Stimulated activated CD8-positive, alpha-beta memory T cell treated with anti-CD3 and anti-CD28 coated beads, Interleukin-7, amount 100 ng/mL, for 4 hours (primary cell): ENCODE measurements at places on chromosomes 11 and 22.
A peak's percentile ranks its signal among the peaks of the same experiment; 100 is the strongest.

DNA sequence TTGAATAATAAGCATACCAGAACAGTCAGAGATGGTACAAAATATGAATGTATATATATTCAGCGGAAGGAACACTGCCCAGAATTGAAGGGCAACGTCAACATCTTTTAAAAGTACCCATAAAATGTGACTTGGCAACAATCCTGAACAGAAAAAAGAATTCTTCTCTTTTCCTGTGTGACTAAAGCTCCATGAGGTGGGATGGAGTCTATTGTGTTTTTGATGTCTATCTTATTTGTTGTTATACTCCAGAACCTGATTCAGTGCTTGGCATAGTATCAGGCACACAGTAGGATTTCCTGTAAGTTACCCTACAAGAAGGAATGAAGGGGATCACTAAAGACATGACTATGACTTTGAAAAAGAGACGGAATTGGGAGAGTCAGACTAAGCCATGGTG is 10.3 kb downstream of the LDLRAD3 start:
- no peak for DNase-seq

DNA sequence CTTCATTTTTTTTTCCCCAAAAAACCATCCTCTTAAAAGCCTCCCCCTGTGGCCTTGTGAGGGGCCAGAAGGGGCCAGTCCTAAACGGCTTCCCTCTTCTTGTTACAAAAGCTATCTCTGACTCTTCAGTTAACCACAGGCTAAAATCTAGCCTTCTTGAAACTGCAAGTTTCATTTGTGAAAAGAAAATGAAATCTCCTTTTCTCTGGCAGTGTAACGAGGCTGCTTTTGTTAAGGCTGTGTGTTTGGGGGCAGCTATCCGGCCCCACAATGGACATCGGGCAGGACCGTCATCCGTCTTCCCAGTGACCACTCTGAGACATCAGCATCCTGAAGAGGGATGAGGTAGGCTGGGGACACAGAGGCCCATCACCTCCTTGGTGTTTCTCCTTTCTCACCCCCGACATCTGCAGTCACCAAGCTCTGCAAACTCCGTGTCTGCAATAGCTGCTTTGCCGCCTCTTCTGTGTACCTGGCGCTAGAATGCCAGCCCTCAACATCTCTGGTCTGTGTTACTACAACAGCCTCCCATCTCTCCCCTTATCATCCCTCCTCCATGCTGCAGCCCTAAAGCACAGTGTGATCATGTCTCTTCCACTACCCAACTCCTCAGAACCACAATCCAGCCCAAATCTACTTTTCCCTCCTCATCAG is 94.0 kb downstream of the RCN1 start:
- DNase-seq = no peak

- no peak for DNase-seq
Observed at GRCh38 chr11:78467931-78468330, 50.3 kb upstream of the GAB2 start.

- peak; percentile 14 for DNase-seq
Observed at GRCh38 chr22:32660292-32660691, 141.2 kb upstream of the TIMP3 start.

DNA sequence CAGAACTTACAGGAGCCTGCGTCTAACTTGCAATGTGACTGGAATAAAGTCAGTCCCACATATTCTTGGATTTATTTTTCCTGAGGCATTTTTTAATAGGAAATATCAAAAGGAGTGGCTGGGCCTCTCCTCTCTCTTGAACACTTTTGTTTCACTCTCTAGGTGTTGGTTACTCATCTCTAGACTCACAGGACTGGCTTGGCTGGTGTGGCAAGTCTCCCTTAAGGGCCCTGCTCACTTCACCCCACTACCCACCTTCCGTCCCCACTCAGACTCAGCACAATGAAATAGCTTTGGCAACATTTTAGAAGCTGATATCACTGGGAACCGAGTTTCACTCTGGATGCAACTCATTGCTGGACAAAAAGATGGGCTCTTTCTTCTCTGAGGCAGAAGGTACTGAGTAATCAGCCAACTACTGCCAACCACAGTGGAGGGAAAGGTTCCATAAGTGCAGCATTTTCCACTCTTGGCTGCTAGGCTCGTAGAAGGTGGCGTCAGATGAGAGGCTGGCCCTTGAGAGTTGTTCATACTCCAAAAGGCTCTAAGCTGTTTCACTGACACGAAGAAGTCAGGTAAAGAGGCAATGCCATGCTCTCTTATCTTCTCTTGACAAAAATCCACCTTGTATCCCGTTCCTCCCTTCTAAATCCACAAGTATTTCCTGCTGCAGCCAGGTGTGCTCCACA is 390.6 kb downstream of the SOX6 start:
- DNase-seq = no peak

GRCh38 chr11:61092280-61092766 is 10.0 kb upstream of the CD5 start:
- peak; percentile 46 for DNase-seq

GRCh38 chr11:12618743-12619540 is 55.3 kb upstream of the TEAD1 start:
- no peak for DNase-seq

DNA sequence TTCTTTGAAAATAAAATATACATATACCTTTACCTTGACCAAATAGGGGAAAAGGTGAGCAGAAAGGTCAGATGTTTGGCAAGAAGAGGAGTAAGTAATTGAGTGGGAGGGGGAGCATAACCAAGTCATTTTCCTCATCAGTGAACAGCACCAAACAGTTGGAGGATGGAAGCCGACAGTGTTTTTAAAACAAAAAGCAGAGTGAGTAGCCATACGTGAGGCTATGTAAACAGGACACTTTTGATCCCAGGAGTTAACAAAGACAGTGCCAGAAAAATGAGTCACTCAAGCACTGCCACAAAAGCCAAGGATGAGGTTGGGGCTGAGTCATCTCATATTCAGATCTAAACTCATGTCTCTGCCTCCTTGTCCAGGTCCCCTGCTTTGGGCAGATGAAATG is 734.7 kb downstream of the KCNA4 start:
- no peak for DNase-seq

- DNase-seq = no peak
Observed at GRCh38 chr11:21514316-21514715, 678.6 kb upstream of the ANO5 start.

DNA sequence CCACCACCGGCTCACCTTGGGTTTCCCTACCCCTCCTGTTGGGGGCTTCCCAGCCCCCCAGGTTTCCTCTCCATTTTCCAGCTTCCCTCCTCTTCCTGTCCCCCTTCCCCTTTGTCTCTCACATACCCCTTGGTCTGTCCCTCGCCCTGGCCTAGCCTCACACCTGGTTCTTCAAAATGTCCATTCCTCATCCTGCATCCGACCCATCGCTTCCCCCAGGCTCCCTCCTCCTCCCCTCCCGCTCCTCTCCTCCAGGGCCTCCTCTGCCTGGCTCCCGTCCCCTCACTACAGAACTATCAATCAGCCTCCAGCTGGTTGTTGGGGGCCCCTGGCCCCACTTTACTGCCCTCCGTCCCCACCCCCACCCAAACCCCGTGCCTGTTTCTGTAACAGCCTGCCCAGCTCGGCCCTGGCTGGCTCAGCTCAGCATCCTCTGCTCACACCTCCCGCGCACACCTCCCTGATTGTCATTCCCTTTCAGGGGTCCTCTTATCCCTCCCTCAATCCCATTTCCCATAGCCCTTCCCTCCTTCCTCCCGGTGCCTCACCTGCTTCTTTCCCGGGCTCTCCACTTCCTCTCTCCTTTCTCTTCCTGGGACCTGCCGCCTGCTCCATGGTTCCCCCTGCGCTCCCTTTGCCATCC is 1.2 kb downstream of the CNIH2 start:
- DNase-seq = no peak

- DNase-seq = no peak
Observed at GRCh38 chr22:50104141-50104544, 14.3 kb downstream of the MOV10L1 start.

DNA sequence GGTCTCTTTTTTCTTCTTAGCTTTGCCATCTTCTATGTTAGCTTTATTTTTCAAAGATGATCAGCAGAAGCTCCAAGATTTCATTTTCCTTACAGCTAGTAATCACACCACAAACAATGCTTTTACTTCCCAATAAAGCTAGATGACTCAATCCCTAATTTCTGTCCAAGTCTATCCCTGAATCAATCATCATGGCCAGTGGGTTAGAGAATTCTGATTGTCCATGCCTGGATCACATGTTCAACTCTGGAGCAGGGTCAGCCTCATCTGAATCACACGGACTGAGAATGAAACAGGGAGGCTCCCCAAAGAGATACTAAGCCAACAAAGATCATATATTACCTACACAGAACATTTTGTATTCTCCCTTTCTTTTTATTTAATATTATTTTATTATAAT is 79.6 kb downstream of the BBOX1 start:
- no peak for DNase-seq

DNA sequence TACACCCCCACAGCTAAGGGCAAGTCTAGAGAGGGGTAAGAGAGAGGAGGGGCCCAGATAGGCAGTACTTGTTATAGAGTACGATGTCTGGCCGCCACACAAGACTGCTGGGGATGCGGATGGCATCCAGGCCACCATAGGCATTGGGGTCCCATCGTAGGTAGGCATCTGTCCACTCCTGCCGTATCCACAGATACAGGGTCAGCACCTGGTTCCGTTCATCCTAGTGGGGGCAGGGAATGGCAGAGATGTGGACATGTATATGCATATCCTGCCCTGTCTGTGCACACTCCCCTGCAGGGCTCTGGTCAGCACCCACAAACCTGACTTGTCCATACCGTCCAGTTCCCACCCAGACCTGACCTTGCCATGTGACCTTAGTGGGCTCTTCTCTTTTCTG is 2.1 kb downstream of the CHRNA10 start:
- DNase-seq = no peak

DNA sequence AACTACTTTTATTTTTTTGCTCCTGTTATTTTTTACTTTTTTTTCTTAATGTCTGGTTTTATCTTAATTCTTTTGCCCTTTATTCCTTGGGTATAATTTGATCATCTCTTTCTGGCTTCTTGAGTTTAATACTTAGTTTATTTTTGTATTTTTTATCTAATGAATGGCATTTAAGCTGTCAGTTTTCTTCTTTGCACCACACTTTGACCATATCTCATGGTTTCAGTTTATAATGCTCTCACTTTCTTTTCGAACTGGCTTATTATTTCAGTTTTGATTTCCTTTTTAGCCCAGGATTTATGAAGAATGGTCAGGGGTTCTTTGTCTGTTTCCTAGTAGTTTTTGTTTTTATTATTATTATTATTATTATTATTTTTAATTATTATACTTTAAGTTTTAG is 48.3 kb downstream of the QSER1 start:
- DNase-seq = no peak

GRCh38 chr22:41826021-41826420 is 6.9 kb upstream of the SREBF2 start:
- no peak for DNase-seq

GRCh38 chr11:109783840-109784239 is 309.4 kb upstream of the ZC3H12C start:
- no peak for DNase-seq

DNA sequence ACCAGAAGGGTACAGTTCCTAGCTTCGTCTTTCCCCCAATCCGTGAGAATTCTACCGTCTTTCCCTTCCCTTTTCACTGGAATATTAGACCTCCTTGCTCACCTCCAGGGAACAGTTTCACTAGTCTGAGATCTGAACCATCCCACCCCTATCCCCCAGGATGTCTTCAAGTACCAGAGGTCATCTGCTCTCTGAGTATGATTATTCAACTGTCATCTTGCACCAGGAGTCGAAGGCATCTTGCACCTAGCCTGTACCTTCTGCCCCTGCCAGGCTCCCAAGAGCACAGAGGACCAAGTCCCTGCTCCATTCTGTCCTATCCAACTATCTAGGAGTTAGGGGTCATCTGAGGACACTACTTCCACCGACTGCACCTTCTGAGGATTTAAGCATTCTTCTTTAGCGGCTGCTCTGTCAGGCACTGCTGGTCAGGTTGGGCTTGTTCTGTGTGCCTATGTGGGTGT is 804 bp downstream of the ACER3 start:
- no peak for DNase-seq

DNA sequence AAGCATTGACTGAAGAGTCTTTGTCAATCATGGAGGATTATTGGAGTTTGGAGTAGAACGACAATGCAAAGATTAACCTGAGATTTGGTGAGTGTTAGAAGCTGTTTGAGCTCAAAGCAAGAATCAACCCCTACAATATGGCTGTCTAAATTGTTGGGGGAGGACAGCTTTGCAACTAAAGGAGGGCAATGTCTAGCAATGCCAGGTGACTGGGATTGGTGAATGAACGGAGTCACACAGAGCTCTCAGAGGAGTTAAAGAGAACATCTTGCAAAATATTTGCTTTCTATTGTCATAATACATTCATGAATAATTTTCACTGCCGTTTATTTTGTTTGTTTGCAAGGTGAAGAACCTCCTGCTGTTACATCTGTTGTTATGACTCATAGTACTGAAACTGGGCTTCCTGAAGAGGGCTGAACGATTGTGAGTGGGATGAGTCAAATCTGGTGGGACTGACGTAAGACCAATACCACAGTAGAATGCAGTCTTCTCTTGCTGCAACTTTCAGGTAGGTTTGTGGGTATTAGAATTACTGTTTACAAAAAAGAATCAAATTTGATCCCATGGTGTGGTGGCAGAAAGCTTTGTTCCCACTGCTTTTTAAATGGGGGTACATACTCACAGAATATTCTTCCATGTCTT is 281.9 kb downstream of the CADM1 start:
- DNase-seq = no peak

DNA sequence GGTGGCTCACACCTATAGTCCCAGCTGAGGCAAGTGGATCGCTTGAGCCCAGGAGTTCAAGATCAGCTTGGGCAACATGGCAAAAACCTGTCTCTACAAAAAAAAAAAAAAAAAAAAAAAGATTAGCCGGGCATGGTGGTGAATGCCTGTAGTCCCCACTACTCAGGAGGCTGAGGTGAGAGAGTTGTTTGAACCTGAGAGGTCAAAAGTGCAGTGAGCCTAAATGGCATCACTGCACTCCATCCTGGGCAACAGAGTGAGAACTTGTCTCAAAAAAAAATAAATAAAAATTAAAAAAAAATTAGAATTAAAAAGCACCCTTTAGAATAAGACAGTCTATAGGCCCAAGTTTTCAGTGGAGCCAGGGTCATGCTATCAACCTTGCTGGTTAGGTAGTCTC is 95.5 kb downstream of the PDHX start:
- DNase-seq = no peak

DNA sequence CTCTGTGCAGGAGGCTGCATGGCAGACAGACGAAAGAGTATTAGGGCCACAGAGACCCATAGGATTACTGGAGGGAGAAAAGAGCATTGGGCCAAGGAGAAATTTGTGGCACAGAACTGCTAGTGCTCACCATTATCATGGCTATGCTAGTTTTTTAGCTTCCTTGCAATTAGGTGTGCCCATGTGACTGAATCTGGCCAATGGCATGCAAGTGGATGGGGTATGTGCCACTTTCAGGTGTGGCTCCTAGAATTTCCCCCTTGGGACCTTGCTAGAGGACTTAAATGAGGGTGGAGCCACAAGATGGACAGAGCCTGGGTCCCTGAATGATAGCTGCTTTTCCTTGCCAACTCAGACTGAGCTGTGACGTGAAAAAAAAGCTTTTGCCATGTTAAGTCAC is 73.9 kb upstream of the TENM4 start:
- DNase-seq = no peak

GRCh38 chr11:77503006-77503405 is 29.1 kb upstream of the PAK1 start:
- no peak for DNase-seq
